ENCODE measurements at places on chromosomes 7 and 10.
A peak's percentile ranks its signal among the peaks of the same experiment; 100 is the strongest.

DNA sequence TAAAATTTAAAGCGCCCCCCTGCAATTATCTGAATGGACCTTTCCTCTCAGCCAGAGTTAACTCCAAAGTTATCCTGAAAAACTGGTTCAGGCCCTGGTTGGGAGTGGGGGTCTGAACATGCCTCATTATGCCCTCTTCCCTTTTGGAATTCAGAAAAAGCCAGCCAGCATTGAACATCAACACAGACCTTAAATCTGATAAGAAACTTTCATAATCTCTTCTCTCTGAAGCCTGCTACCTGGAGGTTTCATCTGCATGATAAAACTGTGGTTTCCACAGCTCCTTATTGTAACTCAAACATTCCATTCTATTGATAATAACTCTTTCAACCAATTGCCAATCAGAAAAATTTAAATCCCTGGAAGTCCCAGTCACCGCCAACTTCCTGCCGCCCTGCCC is 133.3 kb downstream of the ARL4A start:
- DNase-seq: no peak

DNA sequence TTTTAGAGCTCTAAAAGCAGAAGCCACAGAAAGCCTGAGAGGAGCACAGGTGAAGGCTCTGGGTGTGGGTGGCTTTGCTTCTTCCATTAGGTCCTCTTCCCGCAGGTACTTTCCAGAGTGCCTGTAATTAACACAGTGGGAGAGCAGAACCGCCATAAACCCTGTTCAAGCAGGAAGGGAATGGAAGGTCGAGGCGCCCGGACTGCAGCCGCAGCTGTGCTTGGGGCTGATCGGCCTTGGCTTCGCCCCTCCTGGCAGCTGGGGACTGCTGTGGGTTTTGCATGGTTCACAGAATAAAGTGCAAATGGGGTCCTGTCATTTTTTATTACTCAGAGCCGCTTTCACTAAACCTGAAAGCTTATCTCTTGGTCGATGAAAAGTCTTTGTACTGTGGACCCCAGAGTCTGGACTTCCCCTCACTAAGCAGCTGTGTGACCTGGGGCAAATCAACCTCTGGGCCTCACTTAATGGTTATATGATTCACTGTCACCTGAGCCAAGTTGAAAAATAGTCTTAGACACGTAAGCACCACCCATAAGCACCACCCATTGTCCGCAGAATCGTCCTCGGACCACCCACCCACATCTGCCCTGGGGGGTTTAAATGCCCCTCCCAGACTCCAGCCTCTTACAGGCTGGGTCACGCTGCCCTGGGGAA is 100.9 kb downstream of the XRCC2 start:
- DNase-seq: no peak

DNA sequence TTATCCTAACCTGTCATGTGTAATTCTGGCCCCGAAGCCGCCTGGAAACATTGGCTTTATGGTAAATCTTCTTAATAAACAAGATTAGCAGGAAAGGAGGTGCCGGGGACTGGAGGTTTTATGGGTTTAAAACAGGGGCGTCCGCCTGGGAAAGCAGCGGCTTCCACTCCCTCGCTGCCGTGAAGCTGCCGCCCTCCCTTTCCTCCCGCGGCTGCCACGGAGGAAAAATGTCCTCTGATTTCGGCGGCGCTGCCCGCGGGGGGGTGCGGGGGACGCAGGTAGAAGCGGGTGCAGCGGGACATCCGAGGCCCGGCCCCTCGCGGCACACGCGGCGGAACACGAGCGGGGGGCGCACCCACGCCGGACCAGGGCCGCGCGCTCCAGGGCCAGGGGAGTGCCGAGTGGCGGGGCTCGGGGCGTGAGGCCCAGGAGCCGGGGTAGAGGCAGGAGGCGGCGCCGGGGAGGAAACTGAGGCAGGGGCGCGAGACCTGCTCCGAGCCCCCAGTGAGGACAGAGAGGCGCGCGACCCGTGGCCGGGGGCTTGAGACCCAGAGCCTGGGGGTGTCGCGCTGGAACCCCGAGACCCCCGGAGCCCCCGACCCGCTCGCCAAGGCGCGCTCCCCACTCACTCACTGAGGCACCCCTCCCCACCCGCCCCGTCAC is 993 bp downstream of the PTPRN2 start:
- no peak for DNase-seq

DNA sequence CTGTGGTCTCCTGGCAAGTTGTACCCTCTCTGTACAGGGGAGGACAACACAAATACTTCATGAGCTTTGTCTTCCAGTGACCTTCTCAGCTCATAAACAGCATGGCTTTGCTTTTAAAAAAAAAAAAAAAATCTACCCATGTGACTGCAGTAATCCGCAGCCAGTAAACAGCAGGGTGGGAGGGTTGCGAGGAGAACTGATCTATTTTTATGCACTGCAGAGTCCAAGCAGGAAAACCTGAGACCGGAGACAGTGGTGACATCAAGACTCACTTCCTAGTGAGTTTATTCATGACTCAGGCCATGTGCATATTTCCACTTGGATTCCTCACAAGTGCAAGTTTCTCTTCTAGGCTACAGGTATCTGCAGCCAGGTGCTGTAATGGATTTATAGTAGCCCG is 127.9 kb downstream of the NRF1 start:
- DNase-seq: no peak

DNA sequence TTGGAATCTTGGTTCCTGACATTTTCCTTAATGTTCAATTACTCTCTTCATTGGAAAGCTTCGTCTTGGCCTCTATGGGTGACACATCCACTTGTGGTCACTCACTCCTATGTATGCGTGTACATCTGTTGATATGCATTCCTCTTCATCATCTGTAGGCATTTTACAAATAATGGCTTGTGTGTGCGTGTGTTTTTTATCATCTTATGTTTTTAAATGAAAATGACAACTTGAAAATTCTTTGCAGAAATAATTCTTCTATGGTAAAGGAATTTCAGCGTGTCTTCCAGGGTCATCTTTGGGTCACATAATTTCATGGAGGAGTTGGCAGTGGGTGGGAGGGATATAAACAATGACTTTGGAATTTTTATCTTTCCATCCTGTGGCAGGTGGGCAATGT is 925.1 kb downstream of the LRMDA start:
- no peak for DNase-seq

GRCh38 chr10:106930751-106931150 is 233.8 kb downstream of the SORCS1 start:
- DNase-seq: no peak

DNA sequence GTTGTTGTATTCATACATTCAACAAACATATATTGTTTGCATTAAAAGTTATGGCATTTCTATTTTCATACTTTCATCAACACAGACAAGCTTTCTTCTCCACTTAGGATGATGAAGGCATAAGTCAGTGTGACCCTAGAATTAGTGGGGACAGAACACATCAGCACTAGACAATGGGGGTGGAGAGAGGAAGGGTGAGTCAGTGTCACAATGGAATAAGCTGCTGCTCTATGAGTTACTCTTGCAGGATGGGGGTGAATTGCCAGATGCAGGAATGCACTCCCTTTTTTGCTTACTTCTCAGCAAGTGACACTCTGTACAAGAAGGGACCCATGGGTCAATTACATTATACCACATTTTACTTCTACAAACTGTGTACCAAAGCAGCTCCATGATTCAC is 74.0 kb downstream of the DGKI start:
- no peak for DNase-seq

GRCh38 chr7:32915041-32915536 is 23.5 kb upstream of the KBTBD2 start:
- DNase-seq: no peak

DNA sequence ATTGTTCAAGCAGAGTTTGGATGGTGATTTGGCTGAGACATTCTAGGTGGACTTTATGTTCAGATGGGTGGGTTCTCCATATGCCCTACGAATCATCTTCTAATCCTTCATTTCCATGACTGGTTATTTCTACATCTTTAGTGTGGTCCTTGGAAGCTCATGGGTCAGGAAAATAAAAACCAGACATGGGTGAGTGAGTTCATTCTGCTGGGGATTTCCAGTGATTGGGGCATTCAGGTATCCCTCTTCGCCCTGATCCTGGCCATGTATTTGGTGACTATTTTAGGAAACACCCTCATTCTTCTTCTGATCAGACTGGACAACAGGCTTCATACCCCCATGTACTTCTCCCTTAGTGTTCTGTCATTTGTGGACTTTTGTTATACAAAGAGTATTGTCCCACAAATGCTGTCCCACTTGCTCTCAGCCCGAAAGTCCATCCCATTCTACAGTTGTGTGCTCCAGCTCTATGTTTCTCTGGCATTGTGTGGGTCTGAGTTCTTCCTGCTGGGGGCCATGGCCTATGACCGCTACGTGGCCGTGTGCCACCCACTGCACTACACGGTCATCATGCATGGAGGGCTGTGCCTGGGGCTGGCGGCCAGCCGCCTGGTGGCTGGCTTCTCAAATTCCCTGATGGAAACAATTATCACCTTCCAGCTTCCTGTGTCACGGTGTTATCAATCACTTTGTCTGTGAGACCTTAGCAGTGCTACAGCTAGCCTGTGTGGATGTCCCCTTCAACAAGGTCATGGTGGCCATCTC is 19.2 kb upstream of the OR6B1 start:
- DNase-seq: no peak

DNA sequence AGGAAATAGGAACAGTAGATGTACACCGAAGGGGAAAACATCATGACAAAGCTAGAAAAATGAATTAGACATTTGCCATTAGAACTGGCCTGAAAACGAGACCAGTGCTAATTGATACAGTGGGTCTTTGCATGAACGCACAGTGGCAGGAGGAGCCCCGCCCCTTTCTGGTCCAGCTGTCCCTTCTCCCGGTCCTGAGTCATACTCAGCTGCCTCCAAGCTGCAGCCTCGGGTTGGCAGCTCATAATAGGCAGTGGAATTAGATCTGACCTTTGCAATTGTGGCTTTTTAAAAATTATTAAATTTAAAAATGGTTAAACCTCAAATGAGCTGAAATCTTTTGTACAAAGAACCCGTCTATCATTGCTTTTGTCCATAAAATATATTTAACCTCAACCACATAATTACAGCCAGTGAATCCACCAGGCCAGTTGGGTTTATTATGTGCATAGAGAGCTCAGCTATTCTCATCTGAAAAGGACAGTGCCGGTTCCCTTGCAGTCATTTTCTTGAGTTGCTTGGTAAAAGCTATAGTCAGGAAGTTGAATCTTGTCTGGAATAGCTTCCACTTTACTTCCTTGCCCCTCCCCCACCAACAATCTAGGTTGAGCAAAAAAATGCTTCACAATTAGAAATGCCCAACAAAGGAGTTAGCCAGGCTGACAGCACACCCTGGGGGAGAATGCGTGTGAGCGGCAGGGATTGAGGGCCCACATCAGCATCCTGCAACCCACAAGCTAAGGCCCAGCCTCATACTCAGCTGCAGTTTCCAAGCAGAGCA is 147.1 kb downstream of the BUB3 start:
- peak; percentile 17 for DNase-seq

- no peak for DNase-seq
These were observed 48.0 kb downstream of the SORCS3 start for GRCh38 chr10:104689105-104689504.

Measured in left ventricle myocardium inferior (tissue), 1 donor.